ENCODE measurements at places on chromosomes 3 and 15.

- DNase-seq: no peak
Observed at GRCh38 chr3:115626721-115627120, 3.4 kb downstream of the GAP43 start.

GRCh38 chr3:181176601-181177000 lies 187.1 kb upstream of the DNAJC19 start:
- DNase-seq: peak; percentile 52

GRCh38 chr3:51538115-51538458 lies 432 bp upstream of the RAD54L2 start:
- DNase-seq: peak; percentile 17

- DNase-seq: no peak
Observed at GRCh38 chr3:178056868-178057267, 479.4 kb upstream of the KCNMB2 start.

GRCh38 chr3:2978977-2979732 lies 131.0 kb downstream of the IL5RA start:
- no peak for DNase-seq

- no peak for DNase-seq
Observed at GRCh38 chr15:26697913-26698312, 75.0 kb downstream of the GABRB3 start.

- DNase-seq: no peak
Observed at GRCh38 chr3:30355622-30356021, 250.8 kb upstream of the TGFBR2 start.

DNA sequence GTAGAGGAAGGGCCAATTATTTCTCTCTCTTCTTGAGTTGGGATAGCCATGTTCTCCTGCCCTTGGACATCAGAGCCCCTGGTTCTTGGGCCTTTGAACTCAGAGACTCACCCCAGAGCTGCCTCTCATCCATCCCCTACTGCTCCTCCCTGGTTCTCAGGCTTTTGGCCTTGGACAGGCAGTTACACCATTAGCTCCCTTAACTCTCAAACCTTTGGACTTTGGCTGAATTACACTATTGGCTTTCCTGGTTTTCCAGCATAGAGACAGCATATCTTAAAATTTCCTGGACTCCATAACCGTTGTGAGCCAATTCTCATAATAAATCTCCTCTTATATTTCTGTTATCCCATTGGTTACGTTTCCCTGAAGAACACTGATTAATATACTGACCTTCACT lies 63.7 kb upstream of the CHL1 start:
- no peak for DNase-seq

DNA sequence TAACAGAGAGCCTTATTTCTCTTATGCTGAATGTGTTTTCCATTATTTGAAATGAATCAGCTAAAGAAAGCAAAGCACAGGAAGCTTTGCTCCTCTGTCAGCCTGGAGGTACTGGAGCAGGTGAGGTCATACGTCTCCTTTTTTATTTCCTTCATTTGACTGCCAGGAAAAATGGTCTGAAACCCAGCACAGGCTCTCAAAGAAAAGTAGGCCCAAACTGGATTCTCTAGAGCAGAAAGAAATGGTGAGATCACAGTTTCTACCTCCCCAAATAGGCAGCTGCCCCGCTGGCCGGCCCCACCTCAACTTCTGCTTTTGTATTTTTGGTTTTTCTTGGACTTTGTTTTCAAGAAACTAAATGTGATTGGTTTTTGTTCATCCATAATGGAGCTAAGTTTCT lies 95.1 kb downstream of the RPL39L start:
- no peak for DNase-seq

DNA sequence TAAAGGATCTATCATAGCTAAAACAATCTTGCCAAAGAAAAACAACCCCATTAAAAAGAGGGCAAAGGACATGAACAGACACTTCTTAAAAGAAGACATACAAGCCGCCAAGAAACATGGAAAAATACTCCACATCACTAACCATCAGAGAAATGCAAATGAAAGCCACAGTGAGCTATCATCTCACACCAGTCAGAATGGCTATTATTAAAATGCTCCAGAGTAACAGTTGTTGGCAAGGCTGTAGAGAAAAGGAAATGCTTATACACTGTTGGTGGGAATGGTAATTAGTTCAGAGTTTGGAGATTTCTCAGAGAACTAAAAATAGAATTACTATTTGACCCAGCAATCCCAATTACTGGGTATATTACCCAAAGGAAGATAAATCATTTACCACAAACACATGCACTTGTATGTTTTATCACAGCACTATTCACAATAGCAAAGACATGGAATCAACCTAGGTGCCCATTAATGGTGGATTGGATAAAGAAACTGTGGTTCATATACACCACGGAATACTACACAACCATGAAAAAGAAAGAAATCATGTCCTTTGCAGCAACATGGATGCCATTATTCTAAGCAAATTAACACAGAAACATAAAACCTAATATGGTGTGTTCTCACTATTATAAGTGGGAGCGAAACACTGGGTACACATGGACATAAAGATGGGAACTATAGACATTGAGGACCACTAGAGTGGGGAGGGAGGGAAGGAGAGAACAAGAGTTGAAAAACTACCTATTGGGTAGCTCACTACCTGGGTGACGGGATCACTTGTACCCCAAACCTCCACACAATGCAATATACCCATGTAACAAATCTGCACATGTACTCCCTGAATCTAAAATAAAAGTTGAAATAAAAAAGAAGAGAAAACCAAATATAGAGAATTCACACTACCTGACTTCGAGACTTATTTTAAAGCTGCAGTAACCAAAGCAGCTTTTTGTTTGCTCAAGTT lies 32.6 kb downstream of the ITGA11 start:
- no peak for DNase-seq

GRCh38 chr3:196821806-196822355 lies 45.8 kb upstream of the SENP5 start:
- no peak for DNase-seq

GRCh38 chr15:67690936-67691335 lies 134.4 kb upstream of the SKOR1 start:
- DNase-seq: no peak

DNA sequence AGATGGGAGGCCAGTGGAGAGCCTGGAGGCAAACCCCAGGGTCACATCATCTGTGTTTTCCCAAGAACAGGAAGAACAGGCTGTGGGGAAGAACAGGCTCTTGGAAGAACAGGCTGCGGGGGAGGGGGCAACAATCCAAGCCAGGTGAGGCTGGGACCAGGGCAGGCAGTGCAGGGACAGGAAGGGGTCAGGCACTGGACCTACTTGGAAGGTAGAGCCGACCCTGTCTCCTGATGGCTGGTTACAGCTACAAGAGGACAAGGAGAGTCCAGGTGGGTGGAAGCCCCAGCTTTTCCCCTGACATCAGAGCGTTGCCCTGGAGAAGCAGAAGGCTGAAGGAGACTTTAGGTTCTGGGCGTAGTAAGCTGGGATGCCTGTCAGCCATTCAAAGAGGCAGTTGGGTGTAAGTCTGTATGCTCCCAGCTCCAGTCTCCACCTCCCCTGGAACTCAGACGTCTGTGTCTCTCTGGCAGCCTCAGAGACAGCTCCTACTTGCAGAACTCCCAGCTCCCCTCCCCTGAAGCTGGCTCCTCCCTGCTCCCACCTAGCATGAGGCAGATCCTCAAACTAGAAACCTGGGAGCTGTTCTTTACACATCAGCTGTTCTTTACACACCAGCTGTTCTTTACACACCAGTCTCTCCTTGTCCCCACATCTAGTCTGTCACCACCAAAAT lies 130.9 kb downstream of the DNAJB8 start:
- no peak for DNase-seq

DNA sequence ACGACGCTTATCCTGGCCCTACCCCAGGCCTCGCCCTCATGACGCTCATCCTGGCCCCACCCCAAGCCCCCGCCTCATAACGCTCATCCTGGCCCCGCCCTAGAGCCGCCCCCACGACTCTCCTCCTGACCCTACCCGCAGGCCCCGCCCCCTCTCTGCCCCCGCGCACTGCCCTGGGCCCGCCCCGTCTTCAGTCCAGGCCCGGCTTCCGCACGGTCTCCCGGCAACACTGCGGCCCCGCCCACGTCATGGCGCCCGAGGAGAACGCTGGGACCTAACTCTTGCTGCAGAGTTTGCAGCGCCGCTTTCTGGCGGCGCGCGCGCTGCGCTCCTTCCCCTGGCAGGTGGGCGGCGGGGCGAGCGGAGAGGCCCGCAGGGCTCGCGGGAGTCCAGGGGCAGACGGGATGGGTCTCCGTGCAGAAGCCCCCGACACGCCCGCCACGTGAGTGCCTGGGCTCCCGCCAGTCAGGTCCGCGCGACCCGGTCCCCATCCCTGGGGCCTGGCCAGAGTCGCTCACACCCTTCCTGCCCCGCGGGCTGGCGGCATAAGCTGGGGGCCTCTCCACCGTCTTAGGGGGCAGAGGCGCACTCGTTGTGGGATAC lies 52.5 kb upstream of the ROPN1B start:
- peak; percentile 81 for DNase-seq
